ENCODE measurements at places on chromosomes 16 and 17. TPM values are rescaled to one million over a fixed set of nuclear protein-coding genes. Genes with fewer than 3 reads are reported as not detected.

GRCh38 chr17:151886-152859 is 14.8 kb downstream of the SCGB1C2 start:
- peak; percentile 18 for DNase-seq

GRCh38 chr16:76222087-76222486 is 55.1 kb upstream of the CNTNAP4 start:
- no peak for DNase-seq

HS3ST6 gene
- total RNA-seq, result not detected

KRTAP4-3 gene
- not detected for total RNA-seq

DNA sequence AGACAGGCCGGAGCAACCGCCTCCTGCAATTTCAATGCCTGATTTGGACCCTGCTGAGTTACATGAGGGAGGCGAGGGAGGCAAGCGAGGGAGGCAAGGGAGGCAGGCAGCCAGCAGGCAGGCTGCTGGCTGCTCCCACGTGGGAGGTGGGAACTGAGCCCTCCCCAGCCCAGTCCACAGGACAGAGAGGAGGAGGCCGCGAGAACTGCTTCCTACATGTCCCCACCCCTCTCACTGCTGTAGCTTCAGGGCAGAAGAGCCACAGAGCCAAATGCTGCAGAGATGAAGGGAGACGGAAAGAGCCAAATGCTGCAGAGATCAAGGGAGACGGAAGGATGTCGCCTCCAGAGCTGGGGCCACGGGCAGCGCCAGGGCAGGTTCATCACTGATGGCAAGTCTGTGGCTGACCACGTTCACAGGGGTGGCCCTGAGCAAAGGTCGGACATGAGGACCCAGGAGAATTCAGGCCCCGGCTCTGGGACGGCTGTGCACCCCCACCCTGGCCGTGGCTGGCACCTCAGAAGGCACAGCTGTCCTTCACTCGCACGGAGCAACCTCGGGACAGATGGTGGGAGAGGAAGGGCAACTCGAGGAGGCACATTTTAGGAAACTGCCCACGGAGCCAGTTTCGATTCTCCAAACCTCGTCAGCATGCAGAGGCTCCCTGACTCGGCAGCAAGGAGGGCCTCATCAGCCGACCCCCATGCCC is 21.5 kb downstream of the RPH3AL start:
- DNase-seq, result no peak

DNA sequence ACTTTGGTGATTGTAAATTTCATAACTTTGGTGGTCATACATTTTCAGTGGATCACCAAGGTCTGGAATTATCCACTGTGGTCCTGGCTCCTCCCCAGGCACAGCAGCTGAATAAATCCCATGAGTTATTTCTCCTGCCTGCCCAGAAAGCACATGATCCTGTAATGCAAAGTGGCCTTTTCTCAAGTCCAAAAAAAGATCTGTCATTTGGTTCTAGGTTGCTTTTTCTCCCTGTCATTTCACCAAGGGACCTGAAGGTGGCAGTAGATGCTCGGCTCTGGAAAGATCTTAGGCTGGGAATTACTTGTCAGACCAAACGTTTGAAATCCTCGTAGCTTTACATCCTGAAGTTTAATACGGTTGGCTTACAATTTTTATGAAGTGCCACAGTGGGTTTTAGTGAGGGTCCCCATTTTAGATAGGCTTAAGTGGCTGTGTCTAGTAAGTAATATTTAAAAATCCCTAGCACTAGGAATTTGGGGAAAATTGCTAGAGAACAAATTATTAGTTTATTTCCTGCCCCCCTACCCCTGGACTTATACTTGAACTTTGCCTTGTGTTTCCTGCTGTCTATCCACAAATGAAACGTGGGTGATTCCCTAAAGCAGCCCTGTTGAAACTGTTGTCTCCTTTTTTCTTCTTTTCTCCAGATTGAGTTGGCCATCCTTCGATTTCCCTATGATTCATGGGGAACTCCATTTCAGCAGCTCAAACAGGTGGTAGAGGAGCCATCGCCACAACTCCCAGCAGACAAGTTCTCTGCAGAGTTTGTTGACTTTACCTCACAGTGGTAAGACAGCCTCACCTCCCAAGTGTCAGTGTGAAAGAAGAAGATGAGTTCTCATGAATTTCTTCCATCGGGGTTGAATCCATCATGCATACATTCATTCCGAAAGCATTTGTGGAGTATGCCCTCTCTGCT is 111.7 kb downstream of the MAP2K6 start:
- DNase-seq, result peak; percentile 79

- peak; percentile 34 for DNase-seq
Measured at GRCh38 chr17:18184143-18185031, 759 bp downstream of the ALKBH5 start.

FOXC2 gene
- total RNA-seq, result 0.26 TPM

DNAH9 gene
- not detected for total RNA-seq

DNA sequence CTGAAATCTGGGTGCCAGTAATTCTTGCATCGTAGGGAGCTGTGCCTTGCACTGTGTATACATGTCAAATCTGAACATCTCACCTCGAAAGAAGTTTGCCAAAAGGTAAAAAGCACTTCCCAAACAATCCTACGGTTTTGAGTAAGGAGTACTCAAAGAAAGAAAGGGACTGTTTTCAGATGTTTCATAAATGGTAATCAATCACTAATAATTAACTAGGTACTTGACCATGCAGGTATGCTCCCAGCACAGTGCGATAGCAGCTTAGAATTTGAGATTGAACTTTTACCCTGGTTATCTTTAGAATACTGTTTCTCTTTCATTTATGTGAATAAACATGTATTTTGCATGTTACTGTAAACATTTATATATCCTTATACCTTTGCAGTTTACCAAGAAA is 39.0 kb downstream of the PRKCA start:
- no peak for DNase-seq

GRCh38 chr16:66605177-66605978 is 874 bp downstream of the CMTM3 start:
- peak; percentile 63 for DNase-seq

GRCh38 chr16:19203374-19203966 is 35.4 kb downstream of the SYT17 start:
- DNase-seq, result no peak

ST6GALNAC1 gene
- total RNA-seq, result not detected

KRTAP9-9 gene
- not detected for total RNA-seq

DNA sequence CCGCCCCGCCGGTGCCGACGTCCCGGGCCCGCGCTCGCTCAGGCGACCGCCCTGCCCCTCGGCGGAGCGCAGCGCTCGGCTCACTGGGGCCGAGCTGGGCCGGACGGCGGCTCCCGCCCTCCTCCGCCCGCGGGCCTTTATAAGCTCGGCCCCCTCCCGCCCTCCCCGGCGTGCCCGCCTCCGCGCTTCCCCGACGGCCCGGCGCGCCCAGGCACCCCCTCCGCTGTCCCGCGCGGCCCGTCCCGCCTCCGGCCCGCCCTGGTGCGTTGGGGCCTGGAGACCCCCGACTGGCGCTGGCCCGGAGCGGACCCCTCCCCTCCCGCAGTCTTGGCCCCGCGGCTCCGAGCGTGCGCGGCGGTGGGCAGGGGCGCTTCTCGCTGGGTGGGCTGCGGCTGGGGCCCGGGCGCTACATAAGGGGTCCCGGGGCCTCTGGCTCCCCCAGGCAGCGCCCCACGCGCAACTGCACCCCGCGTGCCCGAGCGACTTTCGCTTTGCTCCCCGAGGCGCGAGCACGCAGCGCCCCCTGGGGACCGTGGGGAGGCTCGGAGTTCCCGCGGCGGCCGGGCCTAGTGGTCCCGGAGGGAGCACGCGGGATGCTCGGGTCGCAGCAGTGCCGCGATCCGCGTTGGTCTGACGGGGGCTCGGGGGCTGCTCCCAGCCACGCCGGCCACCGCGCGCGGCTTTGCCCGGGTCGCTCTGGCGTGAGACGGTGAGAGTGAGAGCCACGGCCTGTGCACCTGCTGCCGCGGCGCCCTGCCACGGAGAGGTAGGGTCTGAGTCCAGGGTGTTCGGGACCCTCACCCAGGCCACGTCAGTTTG is at the start of gene PIEZO1:
Gene PIEZO1 (minus strand): TSS at position 115 of the 819 bp plus-strand sequence. CDS start 256 bp downstream, outside the sequence.
- DNase-seq, result peak; percentile 47

DNA sequence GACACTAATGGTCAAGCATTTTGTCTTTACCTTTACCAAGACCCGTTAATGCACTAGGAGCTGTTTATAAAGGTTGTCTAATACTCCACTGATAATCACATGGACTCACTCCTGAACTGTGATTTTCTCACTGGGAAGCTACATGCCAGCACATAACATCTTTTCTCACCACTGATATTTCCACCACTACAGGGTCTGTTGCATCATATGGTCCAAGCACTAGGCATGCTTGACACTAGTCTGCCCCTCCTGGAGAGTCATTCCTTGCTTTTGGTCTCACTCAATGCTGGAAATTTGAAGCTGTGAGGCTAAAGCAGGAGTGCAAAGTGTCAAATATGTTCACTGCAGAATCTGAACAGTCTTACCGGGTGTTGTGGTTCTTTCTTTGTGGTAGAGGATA is 1576.8 kb downstream of the CDH8 start:
- DNase-seq, result no peak

- DNase-seq, result no peak
Measured at GRCh38 chr16:5005916-5006315, 27.8 kb downstream of the NAGPA start.

CRISPLD2 gene
- 37.0 TPM for total RNA-seq

- DNase-seq, result no peak
Measured at GRCh38 chr17:1960545-1960912, 64.6 kb downstream of the RTN4RL1 start.

ANKRD40CL gene
- not detected for total RNA-seq

MEIOC gene
- not detected for total RNA-seq

OR1A1 gene
- total RNA-seq, result not detected

GNGT2 gene
- not detected for total RNA-seq

ITGAD gene
- total RNA-seq, result not detected

GRCh38 chr17:21263376-21263775 is 10.2 kb upstream of the NATD1 start:
- peak; percentile 65 for DNase-seq

NAA60 gene
- 9.2 TPM for total RNA-seq

GPRC5B gene
- 4.5 TPM for total RNA-seq

SLFN14 gene
- not detected for total RNA-seq

HOXB7 gene
- 6.4 TPM for total RNA-seq

DNA sequence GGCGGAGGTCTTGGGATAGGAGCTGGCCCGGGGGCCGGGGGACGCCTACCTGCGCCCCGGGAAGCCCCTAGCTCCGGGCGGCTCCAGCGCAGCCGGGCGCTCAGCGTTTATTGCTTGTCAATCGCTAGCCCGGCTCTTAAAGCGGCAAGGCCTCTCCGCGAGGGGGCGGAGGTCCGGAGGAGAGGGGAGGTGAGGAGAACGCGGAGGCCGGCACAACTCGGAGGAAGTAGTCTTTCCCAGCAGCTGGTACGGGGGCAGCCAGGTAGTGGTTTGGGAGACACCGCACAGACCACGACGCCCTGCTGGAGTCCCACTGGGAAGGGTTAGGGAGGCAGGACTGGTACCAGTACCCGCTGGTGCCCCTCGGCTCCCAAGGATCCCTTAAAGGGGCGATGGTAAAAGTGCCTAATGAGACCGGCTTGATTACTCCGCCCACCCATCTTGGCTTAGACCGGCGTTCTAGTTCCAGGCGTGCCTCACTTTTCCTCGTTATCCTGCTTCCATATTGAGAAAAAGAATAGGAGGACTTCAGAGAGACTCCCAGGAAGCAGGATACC is at the start of gene MPP2:
Gene MPP2 (minus strand): TSS at position 112 of the 557 bp plus-strand sequence. CDS start 3,076 bp downstream, outside the sequence.
- peak; percentile 77 for DNase-seq

FN3K gene
- total RNA-seq, result 8.9 TPM

ARHGDIG gene
- total RNA-seq, result 0.77 TPM

DNA sequence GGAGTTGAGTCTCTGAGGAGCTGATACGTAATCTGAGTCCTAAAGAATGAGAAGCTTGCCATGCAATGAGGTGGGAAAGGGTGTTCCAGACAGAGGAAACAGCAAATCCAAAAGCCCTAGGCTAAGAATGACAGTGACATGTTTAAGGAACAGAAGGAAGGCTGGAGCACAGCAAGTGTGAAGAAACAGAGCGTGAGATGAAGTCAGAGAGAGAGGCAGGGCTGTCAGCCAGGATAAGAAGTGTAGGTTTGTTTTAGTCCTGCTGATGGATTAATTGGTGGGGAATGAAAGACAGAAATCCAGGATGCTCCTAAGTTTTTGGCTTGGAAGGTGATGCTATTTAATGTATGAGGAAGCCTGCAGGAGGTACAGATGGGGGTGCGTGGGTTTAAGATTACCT is 14.5 kb downstream of the MMP28 start:
- no peak for DNase-seq

- DNase-seq, result peak; percentile 99
Measured at GRCh38 chr16:48126801-48127644, 28.8 kb downstream of the ABCC12 start.

DNA sequence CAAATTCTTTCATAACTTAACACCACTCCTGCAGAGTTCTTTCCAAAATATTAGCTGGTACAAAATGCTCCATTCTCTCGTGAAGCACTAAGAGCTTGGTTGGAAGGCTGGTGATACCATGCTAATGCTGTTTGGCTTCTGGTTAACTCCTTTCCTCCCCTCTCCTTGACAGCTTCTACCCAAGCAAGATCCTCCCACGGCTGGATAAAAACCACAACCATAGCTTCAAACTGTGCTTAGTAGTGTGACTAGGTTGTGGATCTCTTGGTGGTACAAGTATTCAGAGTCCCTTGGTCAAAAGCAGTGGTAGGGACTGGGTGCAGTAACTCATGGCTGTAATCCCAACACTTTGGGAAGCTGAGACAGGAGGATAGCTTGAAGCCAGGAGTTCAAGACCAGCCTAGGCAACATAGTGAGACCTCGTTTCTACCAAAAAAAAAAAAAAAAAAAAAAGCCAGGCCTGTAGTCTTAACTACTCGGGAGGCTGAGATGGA is 2.3 kb downstream of the PHAF1 start:
- DNase-seq, result no peak

GLP2R gene
- not detected for total RNA-seq

TMEM100 gene
- 2.6 TPM for total RNA-seq

CA4 gene
- not detected for total RNA-seq

- DNase-seq, result no peak
Measured at GRCh38 chr16:86471896-86472295, 38.4 kb upstream of the FOXF1 start.

BTBD17 gene
- not detected for total RNA-seq

DNA sequence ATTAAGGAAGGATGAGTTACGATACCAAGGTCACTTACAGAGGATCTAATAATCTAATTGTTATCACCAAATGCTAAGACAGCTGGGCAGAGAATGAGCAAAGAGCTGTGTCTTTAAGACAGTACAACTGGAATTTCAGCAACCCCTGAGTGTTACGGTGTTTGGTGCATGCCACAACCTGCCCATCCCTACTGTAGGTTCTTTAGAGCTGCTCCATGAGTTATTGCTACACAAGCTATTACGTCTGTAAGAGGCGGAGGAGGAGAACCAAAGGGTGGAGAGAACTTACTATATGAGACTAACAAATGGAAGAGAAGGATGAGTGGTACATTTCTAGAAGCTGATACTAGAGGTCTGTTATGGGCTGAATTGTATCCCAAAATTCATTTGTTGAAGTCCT is 14.2 kb upstream of the C17orf78 start:
- no peak for DNase-seq

All from fibroblast of lung (primary cell).